ENCODE measurements at places on chromosomes 2 and 18. TPM values are rescaled to one million over a fixed set of nuclear protein-coding genes. Genes with fewer than 3 reads are reported as not detected.

Gene UGT1A3
- total RNA-seq = not detected

Gene DAW1
- not detected for total RNA-seq

Gene GAREM2
- total RNA-seq = 0.68 TPM

Gene CRYGC
- total RNA-seq = not detected

Gene DPP10
- total RNA-seq = not detected

Gene MEIS1
- 1.3 TPM for total RNA-seq

Gene FHOD3
- total RNA-seq = 0.14 TPM

Gene IL36RN
- total RNA-seq = not detected

Gene SCN3A
- total RNA-seq = 12.0 TPM

Gene SLC4A3
- total RNA-seq = 0.17 TPM

Gene CD8B2
- not detected for total RNA-seq

Data from dermis blood vessel endothelial cell (primary cell).